ENCODE measurements at places on chromosomes 4 and X. TPM values are rescaled to one million over a fixed set of nuclear protein-coding genes. Genes with fewer than 3 reads are reported as not detected.

The IGSF1 gene
- 0.47 TPM for total RNA-seq

- no peak for DNase-seq
Measured at GRCh38 chr4:47289805-47290204, 173.7 kb downstream of the COMMD8 start.

- DNase-seq = no peak
Measured at GRCh38 chr4:30461218-30461617, 259.0 kb upstream of the PCDH7 start.

- DNase-seq = no peak
Measured at GRCh38 chr4:118772767-118773428, 63.0 kb downstream of the SEC24D start.

All from HT1080 (cell line).